ENCODE measurements at places on chromosomes 4 and X.

GRCh38 chr4:140928880-140929279, 172.7 kb upstream of the TBC1D9 start:
- DNase-seq, result no peak

GRCh38 chr4:7757501-7758471, 181.9 kb downstream of the AFAP1 start:
- no peak for DNase-seq

DNA sequence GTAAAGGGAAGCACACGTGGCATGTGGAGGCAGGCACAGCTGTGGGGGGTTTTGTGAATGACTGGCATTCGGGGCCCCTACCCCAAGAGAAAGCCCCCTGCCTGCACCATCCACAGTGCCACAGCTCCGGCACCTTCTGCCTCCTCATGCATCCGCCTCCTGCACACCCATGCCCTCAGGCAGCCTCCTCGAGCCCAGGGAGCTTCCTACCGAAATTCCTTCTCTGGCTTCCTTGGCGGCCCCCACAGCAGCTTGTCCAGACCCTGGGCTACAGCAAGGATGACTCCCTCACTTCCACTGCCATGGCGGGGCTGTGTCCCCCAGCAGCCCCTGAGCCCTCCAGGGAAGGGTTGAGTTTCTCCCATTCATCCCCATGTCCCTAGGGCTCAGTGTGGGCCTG, 99.9 kb downstream of the WFS1 start:
- DNase-seq, result no peak

GRCh38 chr4:85149676-85150075, 183.2 kb upstream of the WDFY3 start:
- no peak for DNase-seq

DNA sequence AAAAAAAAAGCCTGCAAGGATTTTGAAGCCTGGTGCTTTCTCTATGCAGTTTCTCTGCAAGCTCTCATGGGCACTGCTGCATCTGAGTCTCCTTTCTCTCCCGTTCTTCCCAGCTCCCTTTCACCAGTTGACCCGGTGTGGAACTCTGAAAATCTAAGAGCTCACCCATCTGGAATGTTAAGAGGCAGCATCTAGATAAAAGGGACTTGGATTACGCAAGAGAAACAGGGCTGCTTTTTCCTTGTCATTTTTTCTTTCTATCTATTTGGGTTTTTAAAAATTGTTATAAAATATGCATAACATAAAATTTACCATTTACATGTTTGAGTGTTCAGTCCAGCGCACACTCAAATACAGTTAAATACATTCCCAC, 95.2 kb upstream of the RPS6KA3 start:
- no peak for DNase-seq

DNA sequence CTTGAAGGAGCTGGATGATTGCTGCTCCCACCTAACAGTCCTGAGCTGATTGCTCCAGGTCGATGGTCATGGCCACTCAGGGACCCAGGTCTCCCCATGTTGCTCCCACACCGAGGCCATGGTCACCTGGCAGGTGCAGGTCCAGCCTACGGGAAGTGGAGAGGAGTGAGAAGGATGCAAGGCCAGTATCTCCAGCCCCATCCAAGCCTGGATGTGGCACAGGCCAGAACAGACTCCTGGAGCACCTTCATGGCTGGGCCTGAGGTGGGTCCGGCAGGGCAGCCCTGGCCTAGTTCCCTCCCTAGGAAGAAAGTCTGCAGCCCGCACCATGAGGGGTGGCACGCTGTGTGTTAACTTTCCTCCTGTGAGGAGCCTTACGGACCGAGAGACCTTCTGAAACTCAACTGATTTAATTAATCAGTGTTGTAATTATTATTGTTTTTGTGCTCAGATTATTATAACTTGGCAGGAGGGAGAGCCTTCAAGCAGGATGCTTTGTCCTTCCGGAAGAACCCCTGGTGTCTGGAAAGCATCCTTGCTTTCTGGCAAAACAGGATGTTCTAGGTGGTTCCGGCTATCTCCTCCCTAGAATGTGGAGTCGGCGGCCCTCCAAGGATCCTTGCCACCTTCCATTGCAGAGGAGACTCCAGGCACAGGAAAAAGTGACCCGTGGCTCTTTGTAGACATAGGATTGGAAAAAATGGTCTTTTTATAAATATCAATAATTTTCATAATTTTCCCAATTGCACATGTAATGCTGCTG, 92.3 kb upstream of the ADRA2C start:
- no peak for DNase-seq

DNA sequence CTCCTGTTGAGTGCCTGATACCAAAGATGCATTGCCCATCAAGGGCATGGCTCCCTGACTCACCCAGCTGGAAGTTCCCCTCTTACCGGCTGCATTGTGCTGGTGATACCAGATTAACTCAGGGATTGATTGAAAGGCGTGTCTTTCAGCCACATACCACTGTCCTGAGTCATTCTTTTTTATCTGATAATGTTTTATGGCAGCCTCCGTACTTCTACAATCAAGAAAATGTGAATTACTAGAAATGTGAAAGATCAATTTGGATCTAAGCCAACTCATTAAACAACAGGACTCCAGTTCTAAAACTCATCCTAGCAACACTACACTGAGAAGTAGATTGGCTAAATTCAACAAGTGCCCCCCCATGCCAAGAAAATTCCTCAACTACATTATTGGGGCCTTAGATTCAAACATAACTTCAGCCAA, 40.0 kb downstream of the TXK start:
- DNase-seq, result peak; percentile 21

GRCh38 chr4:112775801-112776200, 138.9 kb downstream of the LARP7 start:
- no peak for DNase-seq

GRCh38 chrX:53155512-53156206, 61.7 kb downstream of the KANTR start:
- no peak for DNase-seq

DNA sequence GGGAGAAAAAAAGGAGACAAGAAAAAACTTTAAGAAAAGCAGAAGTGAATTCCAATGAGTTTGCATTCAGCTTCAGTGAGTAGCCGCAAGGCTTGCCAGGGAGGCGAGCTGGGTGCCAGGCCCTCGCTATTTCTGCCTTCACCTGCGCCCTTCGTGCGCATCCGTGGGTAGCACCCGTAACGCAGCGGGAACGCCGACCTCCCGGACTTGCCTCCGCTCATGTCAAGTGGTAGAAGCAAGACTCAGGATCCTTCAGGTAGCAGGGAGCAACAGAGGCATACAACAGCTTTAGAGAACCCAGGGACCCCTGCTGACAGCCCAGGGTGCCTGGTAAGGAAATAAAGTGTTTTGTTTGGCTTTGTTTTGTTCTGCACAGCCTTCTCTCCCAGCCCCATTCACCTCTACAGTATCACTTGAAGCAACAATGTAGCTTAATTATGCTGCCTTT, 140.0 kb upstream of the BCOR start:
- no peak for DNase-seq

DNA sequence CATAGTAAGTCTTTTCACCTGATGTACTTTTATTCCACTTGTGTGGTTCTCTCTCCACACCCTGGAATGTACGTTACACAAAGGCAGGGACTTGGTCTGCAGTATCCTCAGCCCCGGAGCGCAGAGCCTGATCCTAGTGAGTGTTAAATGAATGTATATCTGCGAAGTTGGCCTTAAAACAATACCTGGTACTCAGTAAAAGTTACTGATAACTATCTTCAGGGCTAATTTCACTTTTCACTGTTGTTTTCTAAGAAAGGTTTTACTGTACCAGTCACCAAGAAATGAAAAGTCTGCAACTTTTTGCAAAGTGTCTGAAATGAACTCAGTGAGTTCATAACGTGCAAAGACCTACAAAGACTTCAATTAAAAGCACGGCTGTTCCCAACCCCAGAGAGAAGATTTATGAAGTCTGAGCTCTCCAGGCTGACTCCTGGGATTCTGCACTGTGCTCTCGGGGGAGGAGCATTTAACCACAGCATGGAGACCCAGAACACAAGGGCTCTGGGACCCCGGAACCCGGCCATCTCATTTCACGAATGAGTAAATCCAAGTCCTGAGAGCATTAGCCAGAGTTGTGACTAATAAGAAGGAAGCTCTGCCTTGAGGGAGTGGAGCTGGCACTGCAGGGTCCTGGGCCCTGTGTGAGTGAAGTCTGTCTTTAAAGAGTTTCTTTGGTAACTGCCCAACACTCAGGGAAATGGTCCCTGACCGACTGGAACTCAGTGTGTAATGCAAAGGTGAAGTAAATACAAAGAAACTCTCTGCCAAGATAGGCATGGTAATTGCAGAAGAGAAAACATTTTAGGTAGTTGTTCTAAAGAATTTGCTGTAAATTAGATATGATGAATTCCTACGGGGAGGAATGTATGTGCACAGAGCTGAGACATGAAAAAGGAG, 165.8 kb downstream of the NSUN7 start:
- no peak for DNase-seq

GRCh38 chr4:128061566-128062536, 739 bp downstream of the LARP1B start:
- peak; percentile 62 for DNase-seq
